ENCODE measurements at places on chromosomes 6 and 20.

GRCh38 chr20:7610681-7611080 is 329.6 kb downstream of the HAO1 start:
- DNase-seq = no peak

GRCh38 chr6:151616091-151616513 is 122.3 kb downstream of the CCDC170 start:
- DNase-seq = no peak

DNA sequence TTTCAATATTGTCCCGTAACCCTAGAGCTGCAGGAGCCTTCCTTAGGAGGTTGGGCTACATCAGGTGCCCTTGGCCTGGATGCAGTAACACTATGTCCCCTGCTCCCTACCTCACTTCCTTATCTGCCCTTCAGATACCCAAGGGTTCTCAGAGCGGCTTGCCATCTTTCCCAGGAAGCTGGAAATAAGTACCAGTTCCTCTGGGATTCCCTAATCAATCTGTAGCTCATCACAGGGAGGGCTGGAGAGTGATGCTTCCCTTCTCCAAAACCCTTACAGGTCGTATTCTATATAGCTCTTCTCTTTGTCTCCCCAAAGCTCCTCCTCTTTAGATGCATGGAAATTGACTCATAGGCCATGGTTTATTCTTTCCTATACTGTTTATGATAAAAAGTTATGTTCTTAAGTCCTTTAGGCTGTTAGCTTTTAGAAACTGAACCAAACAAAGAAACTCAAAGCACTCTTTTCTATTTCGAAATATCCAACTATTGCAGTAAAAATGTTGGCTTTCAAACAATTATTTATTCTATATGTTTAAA is 4.2 kb downstream of the MYCT1 start:
- no peak for DNase-seq

- no peak for DNase-seq
These were observed 29.7 kb downstream of the SAYSD1 start for GRCh38 chr6:39085129-39085797.

DNA sequence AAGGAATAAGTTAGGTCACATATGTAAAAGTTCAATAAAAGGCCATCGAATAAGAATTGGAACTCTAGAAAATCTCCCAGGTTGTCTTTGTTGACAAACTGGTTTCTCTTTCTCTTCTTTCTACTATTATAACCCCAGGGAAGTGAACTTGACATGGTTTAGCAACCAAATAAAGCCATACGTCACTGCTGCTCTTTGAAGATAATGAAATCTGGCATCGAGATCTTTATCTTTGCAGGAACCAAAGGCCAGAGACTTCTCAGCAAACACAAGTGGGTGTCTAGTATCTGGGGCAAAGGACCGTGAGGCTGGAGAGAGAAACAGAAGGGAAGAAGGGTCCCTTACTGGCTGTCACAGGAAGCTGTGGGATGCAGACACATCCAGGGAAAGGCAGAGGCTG is 286.7 kb upstream of the CDYL start:
- DNase-seq = no peak

- DNase-seq = no peak
These were observed 33.3 kb upstream of the SLC22A16 start for GRCh38 chr6:110509617-110510241.

DNA sequence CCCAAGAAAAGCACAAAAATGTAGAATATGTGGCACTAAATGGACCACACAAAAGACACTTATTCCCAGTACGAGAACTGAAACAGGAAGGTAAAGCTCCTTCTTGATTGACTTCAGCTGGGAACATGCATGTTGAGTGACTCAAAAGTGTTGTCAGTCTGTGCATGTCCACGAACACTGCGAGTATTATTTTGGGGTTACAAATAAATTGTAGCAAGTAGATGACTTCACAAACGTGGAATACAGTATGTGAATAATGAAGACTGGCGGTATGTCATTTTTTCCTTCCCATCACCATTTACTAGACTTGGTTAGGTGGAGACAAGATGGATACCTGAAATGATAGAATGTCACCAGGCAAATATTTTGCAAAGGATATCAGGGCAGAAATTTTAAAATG is 45.4 kb downstream of the L3MBTL3 start:
- no peak for DNase-seq

- no peak for DNase-seq
These were observed 48.7 kb upstream of the BMP2 start for GRCh38 chr20:6718662-6719368.

DNA sequence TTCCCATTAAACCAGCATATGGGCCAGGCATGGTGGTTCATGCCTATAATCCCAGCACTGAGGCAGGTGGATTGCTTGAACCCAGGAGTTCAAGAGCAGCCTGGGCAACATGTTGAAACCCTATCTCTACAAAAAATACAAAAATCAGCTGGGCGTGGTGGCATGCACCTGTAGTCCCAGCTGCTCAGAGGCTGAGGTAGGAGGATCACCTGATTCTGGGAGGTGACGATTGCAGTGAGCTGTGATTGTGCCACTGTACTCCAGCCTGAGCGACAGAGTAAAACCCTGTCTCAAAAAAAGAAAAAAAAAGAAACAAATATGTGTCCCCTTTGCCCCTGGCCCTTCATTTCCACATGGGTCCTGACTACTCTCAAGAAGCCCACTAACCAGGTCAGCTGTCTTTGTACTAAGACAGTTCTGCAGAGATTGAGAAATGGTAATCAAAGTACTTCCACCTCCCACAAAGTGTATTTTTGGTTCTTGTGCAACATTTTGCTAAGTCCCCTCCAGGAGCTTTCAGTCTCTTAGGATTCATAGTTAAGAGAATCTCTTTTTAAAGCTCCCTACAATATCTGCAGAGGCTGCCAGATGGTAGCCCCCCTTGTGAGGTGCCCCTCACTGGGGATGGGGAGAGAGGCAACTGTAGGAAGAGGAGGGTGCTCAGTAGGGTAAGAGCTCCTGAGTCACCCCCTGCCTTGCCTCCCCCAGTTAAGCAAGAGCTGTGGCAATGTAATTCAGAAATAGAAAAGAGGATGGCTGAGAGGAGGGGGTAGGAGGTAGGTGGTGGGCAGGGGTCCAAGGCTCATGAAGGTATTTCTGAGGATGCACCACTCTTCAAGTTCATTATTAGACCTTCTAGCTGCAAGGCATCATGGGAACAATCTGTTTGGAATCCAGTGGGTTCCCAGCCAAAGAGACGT is 16.5 kb upstream of the WFDC2 start:
- DNase-seq = no peak

Measured in activated naive CD4-positive, alpha-beta T cell (primary cell).